ENCODE measurements at places on chromosomes 1 and 21.

DNA sequence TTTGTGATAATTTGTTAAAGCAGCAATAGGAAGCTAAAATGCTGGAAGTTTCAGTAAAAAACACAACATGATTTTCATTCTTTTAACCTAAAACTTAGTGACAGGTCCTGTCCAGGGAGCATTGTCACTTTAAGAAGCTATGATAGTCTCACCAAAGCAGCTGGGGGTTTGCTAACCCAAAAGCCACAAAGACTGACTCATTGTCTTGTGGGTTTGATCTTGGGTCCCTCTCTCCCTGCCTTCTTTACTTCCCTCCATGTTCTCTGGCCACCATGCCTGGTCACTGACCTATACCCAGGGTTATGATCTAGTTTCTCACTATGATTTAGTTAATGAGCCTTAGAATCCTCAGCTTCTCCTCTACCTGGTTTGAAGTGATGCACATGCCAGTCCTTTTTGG lies 213.5 kb upstream of the PTGFR start:
- DNase-seq: no peak

DNA sequence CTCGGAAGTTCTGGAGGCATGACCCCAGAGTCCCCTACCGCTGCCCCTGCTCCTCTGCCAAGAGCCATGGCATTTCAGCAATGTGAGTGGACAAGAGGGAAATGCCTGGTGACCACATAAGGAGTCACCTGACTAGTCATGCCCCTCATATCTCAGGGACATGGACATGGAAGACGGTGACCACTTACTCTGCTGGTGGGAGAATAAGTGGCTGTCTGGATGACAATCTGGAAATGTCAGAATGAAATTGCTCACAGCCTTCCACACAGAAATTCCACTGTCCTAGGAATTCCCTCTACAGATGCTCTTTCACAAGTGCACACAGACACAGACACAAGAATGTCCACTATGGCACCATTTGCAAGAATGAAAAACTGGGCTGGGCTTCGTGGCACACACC lies 24.3 kb upstream of the PLEKHG5 start:
- DNase-seq: no peak

DNA sequence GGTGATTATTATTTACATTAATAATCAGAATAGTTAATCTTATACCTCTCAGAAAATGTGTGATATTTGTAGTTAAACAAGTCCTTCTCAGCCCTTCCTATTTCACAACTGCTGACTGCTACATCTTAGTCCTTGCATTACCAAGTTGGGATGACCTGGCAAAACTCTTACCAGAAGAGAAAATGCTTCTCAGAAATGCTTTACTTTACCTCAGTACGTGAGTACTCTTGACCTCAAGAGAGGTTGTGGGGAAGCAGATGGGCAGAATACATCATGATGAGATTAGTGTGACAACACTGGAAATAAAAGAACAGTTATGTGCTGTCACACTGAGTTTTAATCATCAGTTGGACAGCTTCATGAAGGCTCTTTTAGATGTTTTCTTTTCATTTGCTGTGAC lies 16.2 kb downstream of the CFAP126 start:
- DNase-seq: no peak

DNA sequence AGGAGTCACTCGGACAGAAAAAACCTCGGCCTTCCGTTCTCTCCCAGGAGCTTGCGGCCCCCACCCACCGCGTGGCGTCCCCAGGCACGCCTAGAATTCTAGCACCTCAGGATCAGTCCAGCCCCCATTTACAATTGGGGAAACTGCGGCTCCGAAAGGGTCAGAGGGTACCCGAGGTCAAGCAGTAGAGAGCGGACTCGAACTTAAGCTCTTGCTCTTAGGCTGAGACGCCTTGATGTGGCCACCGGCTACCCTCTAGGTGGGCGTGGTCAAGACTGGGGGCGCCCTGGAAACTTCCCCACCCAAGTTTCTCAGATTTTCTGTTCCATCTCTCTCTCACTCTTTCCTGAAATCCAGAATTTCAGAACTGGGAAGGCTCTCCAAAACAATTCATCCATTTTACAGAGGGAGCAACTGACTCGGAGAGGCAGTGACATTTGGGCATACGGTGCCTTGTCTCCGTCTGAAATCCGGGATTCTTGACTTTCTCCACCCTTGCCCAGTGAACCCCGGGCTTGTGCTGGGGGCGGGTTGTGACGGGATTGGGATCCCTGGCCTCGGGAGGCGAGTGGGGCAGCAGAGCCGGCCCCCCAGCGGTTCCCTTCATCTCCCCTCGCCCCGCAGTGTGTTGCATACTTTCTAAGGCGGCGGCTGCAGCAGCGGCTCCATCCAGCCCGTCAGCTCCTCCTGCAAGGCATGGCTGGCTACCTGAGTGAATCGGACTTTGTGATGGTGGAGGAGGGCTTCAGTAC lies 777 bp downstream of the AZIN2 start:
- no peak for DNase-seq

- DNase-seq: no peak
Observed at GRCh38 chr21:19648391-19648790, 1244.8 kb upstream of the TMPRSS15 start.

- DNase-seq: no peak
Observed at GRCh38 chr1:171166361-171166760, 18.7 kb upstream of the FMO2 start.

DNA sequence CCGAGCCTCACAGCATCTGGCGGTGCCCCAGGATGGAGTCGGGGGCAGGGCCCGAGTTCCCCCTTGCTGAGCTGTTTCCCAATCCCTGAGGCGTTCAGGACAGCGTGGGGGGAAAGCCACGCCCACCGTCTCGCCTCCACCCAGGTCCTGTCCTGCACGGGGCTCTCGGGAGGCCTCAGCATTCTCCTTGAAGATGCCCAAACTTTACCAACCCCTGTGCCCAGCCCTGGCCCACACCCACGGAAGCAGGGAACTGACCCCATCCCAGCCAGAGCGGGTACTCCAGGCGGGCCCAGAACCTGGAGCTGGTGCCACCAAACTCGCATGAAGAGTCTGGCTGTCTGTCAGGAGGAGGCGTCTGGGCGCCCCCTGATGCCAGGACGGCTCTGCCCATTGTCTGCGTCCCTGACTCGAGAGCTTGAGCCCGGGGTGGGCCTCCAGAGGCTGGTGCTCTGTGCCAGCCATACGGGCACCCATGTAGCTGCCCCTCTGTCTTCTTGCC lies 35.3 kb upstream of the POFUT2 start:
- no peak for DNase-seq

GRCh38 chr21:36347962-36348328 lies 27.9 kb downstream of the MORC3 start:
- no peak for DNase-seq

GRCh38 chr21:42362700-42363099 lies 3.6 kb downstream of the TFF1 start:
- DNase-seq: no peak

DNA sequence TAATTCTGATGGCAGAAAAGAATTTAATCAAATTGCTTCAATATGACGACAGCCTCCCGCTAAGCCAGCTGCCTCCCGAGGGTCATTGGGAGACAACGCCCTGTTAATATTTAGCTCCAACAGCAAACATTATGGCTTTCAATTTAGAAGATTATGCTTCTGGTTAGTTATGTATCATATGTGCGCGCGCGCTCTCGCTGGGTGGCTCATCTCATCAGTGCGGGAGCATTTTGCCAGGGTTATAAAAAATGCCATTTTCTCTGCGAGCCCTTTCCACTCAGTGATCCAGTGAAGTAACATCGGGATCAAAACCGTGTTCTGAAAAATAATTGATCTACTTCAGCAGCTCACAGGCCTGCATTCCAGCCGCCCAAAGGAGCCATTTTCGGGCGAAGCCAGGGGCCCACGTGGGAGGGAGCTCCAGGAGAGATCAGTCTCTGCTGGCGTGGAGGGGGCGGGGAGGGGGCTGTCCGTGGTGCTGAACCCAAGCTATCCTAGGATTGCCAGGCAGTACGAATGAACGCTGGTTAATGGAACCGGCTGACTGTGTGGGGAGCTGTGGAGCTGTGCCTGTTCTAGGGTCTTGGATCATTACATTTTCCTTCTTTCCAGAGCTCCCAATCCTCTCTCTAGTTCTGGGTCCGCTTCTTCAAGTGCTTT lies 219.1 kb upstream of the ZC3H12A start:
- DNase-seq: no peak

- no peak for DNase-seq
Observed at GRCh38 chr1:5917591-5918274, 74.5 kb downstream of the NPHP4 start.

- no peak for DNase-seq
Observed at GRCh38 chr1:65264197-65264929, 45.0 kb upstream of the DNAJC6 start.

DNA sequence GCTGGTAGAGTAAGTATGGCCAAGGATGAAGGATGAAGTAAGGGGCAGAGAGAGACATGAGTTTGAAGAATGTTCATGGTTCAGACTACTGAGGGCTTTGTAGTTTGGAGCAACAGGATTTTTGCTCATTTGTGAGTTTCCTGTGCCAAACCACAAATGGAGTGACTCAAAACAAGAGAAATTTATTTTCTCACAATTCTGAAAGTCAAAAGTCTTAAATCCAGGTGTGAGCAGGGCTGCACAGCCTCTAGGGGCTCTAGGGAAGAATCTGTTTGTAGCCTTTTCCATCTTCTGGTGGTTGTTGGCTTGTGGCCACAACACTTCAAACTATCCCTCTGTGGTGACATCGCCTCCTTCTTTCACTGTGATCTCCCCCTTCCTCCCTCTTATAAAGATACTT lies 58.9 kb downstream of the RHOU start:
- DNase-seq: no peak

- no peak for DNase-seq
Observed at GRCh38 chr1:35691080-35691479, 27.6 kb downstream of the C1orf216 start.

DNA sequence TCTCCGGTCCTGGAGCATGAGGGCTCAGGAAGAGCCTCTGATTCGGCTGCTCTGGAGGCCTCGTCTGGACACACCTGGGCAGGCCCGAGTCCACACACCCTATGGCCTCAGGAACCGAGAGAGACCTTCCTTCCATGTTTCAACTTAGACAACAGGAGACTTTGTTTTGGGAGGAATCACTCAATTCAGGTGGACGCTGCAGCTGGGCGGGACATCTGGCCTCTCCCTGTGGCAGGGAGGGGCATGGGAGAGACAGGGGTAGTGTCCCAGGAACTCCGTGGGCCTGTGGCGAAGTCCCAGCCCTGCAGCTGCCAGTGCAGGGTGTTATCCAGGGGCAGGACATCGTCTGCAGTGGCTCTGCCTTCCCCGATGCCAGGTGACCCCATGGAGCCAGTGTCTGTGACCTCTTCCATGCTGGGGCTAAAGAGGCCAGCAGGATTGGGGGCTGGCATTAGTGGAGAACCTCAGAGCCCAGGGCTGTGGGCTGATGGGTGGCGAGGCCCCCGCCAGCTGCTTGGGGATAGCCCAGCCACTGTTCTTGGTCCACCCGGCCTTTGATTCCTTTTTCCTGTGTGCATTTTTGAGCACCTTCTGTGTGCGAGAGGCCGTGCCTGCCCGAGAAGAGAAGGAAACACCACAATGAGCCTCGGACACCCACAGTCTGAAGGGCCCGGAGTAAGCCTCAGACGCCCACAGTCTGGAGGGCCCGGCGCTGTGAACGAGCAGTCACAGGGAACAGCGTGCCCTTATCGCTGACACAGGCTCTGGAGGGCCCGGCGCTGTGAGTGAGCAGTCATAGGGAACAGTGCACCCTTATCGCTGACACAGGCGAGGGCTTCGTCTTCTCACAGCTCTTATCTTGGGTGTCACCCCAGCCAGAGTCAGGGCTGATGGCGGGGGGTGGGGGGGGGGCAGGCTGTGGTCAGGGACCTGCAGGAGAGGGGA lies 6.2 kb downstream of the COL18A1 start:
- DNase-seq: no peak

- no peak for DNase-seq
Observed at GRCh38 chr1:113874012-113874879, 2.7 kb upstream of the PTPN22 start.

GRCh38 chr1:209675565-209676154 lies 448 bp downstream of the G0S2 start:
- DNase-seq: no peak

GRCh38 chr1:201759194-201759815 lies 69.7 kb upstream of the IPO9 start:
- DNase-seq: no peak

DNA sequence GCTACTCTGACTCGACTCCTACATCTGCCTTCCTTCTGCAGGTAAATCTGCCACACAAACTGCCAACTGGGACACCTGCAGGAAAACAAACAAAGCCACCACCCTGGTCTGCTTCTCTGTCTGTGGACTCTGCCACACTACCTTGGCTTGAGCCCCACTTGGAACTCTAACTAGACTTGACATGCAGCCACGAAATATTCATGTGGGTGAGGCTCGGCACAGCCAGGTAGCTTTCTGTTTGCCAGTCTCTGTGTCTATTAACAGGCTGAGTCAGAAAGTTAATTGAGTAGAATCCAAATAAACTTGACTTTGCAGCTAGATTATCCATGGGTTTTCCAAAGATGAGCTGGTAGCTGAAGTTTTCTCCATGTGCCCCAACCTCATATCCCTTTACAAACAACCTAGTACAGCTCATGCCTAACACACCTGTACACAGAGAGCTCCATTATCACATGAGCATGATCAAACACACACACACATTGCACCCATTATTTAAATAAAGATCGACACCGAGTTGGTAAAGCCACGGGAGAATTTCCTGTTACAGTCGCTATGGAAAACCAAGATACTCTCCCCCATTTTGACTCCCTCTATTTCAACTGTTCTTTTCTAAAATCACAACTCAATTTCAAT lies 808 bp downstream of the C1orf116 start:
- DNase-seq: no peak

DNA sequence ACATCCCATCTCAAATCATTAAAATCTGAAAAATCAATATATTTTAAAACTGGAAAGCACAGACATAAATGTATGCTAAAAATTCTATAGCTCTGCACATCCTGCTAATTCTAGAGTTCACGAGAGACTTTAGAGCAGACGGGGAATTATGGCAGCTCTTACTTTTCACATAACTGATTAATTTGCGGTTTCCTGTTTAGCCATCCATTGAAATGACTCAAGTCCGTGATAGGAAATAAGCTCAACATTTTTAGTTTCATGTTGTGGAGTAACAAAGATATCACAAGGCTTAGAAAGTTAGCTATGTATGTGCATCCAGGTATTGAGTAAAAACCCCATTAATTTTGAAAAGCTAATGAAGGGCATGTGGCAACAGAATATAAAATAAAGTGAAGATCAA lies 123.2 kb downstream of the SMYD2 start:
- no peak for DNase-seq

- DNase-seq: no peak
Observed at GRCh38 chr1:113146242-113147072, 73.5 kb downstream of the LRIG2 start.

- DNase-seq: no peak
Observed at GRCh38 chr1:62689524-62689923, 1.3 kb upstream of the DOCK7 start.

- DNase-seq: no peak
Observed at GRCh38 chr1:87292684-87293493, 35.8 kb upstream of the LMO4 start.

Data from stimulated activated CD4-positive, alpha-beta T cell treated with anti-CD3 and anti-CD28 coated beads, Interleukin-1b, Interleukin-23, amount 100 ng/mL, for 1 hour (primary cell).